ENCODE measurements at places on chromosomes 5 and 9.

DNA sequence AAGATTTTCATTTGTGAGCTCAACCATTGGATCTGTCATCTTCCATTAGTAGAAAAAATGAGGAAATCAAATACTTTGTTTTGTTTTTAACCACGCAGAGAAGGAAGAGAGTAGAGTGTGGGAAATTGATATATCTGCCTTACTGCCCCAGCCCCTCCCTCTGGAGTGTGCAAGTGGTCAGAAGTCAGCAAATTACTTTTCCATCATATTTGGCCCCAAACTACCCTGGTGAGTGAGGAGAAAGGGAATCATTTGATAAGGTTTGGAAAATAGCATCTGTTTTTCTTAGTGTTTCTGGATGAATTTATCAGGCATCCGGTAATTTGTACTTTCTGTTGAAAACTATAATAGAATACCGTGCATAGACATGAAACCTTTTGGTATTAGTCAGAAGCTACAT, 327.4 kb downstream of the MARCHF11 start:
- no peak for DNase-seq

- no peak for DNase-seq
Observed at GRCh38 chr5:56963246-56963645, 11.3 kb upstream of the MIER3 start.

DNA sequence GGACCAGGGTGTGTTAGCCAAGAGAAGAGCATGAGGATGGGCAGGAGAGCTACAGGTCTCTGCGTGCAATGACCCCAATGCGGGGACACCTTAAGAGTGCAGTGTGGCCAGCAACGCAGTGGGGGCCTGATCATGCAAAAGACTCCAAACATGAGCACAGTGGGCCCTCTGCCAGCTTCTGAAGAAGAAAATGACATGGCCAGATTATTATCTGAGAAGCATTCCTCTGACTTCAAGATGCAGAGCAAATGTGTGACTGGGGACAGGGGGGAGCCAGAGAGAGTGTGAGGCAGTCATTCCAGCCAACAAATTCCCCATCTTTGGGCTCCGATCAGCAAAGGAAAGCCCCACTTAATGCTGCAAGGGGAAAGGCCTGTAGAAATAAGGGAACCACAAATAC, 229.4 kb downstream of the CDK5RAP2 start:
- DNase-seq = no peak

DNA sequence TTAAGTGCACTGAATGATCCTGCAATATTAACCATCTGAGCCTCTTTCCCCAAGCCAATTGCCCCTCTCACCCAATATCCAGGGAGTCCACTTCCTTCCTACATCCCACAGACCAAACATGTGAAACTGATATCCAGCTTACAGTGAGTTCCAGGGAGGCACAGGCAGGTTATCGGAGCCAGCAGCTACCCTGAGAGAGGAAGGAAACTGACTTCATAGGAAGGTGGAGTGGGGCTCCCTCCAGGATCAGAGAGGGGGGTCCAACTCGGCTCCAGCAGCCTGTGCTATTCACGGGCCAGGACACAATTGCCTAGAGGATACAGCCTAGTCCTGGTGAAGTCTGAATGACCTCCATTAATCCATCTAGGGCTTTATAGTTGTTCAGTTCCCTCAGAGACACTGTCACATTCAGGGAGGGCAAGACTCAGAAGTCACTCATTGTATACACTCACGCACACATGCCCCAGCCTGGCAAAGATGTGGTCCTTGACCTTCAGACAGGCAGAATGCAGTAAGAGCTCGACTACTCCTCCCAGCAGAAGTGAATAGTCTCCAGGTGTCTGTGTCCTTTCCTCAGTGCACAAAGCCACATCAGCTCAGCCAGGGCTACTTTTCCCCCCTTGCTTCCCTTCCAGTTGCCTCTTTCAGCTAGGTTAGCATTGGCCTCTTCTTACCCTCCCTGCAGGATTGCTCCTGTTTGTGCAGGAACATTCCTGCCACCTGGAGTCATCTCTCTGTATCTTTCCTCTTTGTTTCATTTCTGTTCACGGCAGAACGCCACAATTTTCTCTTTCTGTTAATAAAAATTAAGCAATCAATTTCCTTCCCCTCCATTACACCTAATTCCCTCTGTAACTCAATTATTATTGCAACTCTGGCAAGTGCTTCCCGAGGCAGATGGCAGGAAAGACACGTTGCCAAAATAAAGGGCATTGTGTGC, 501.7 kb downstream of the ARHGEF28 start:
- no peak for DNase-seq

DNA sequence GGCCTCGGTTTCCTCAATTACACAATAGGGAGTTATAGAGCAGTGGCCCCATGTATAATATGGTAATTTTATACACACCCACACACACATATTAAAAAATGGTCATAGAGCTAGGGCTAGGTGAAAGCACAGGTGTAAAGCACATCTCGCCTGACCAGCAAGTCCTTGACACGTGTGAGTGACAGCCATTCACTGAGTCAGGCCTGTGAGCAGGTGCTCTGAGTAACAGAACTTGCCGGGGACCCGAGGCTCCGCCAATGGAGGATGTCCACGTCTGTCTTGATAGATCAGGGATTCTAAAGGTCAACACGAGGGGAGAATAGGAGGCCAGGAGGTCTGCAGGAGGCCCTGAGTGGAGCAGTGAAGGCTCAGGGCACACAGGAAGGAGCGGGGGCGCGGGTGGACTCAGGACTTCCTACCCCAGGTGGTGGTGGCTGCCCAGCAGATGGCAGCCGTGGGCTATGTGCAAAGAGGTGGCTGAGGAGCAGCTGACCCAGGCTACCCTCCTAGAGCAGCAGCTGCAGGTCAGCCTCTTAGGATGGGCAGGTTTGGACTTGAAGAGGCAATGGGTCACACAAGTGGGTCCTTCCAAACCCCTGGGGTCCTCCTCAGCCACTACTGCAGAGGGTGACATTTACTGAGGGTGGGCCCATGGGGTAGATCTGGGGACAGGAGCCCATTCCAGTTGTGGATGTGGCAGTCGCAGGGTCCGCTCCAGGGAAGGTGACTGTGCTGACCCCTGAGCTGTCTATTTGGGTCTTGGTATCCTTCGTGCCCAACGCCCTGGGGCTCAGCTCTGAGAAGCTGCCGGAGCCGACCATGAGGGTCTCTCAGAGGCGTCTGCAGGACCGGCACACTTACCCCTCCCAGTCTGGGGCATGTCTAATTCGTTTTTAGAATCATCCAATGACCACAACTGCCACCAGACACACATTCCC, 45.9 kb downstream of the PRRT1B start:
- peak; percentile 46 for DNase-seq

DNA sequence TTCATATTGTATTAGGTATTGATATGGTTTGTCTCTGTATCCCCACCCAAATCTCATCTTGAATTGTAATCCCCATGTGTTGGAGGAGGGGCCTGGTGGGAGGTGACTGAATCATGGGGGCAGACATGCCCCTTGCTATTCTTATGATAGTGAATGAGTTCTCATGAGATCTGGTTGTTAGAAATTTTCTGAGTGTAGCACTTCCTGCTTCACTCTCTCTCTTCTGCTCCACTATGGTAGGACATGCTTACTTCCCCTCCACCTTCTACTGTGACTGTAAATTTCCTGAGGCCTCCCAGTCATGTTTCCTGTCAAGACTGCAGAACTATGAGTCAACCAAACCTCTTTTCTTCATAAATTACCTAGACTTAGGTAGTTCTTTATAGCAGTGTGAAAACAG, 187.4 kb upstream of the SLC24A2 start:
- DNase-seq = peak; percentile 9

DNA sequence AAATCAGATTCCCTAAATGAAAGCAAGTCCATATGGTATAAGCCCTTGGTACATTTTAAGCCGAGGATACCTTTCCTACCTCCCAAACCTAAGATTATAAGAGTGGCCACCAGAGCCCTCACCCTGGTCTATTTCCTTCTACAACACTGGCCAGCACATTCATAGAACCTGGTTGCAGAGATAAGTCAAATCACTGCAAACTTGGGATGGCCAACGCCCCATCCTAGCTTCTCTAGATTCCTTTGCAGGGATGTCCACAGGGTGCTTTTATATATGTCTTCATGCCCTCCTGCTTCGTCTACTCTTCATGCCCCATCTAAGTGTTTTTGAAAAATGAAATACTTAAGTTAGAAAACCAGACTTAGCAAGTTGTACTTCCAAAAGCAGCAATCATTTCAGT, 41.8 kb downstream of the SH3RF2 start:
- no peak for DNase-seq

- DNase-seq = no peak
Observed at GRCh38 chr5:60455589-60455988, 244.4 kb downstream of the DEPDC1B start.
